ENCODE measurements at places on chromosomes 5 and 9. TPM values are rescaled to one million over a fixed set of nuclear protein-coding genes. Genes with fewer than 3 reads are reported as not detected.

Gene GPX3
- total RNA-seq, result 5.2 TPM

Gene HEMGN
- not detected for total RNA-seq

Gene CXXC5
- total RNA-seq, result 72.9 TPM

Gene SHISAL2B
- total RNA-seq, result not detected

Gene INSL6
- total RNA-seq, result not detected

Gene PFN3
- total RNA-seq, result not detected

Gene TNFSF15
- total RNA-seq, result 0.26 TPM

Gene STX17
- total RNA-seq, result 14.3 TPM

Gene ANKRD34B
- under 0.01 TPM for total RNA-seq

Gene ZSWIM6
- total RNA-seq, result 12.7 TPM

Gene PALM2AKAP2
- total RNA-seq, result 0.09 TPM

Gene VCAN
- total RNA-seq, result 0.69 TPM

Gene GKAP1
- 2.0 TPM for total RNA-seq

Gene TLR4
- 124 TPM for total RNA-seq

Gene QRFP
- not detected for total RNA-seq

Gene DNM1
- 0.43 TPM for total RNA-seq

Gene SNCAIP
- total RNA-seq, result 8.9 TPM

Gene FBXO4
- 10.8 TPM for total RNA-seq

Gene PCDHA6
- 0.09 TPM for total RNA-seq

Gene CER1
- not detected for total RNA-seq

Gene PCDHA1
- under 0.01 TPM for total RNA-seq

Gene LRRTM2
- 2.0 TPM for total RNA-seq

Gene TAF11L13
- total RNA-seq, result not detected

Gene IER5L
- 20.4 TPM for total RNA-seq

Gene HEXB
- 145 TPM for total RNA-seq

Gene OR13C9
- total RNA-seq, result not detected

Gene TMC1
- 0.22 TPM for total RNA-seq

Gene SECISBP2
- 24.8 TPM for total RNA-seq

Gene CBY3
- total RNA-seq, result 0.09 TPM

Gene PCDHB16
- total RNA-seq, result 0.69 TPM

Gene MAMDC4
- total RNA-seq, result 0.52 TPM

Gene HAVCR2
- 1.5 TPM for total RNA-seq

Gene PCDHA13
- total RNA-seq, result 0.09 TPM

Gene SMIM32
- total RNA-seq, result not detected

Gene SPATA6L
- total RNA-seq, result 6.0 TPM

Gene NRG2
- 0.34 TPM for total RNA-seq

Gene SLC6A19
- not detected for total RNA-seq

Gene GRM6
- not detected for total RNA-seq

Gene PCDHB6
- 0.11 TPM for total RNA-seq

Gene ZNF366
- 0.17 TPM for total RNA-seq

Gene AK3
- total RNA-seq, result 53.0 TPM

Gene CTSV
- 0.26 TPM for total RNA-seq

All from dermis lymphatic vessel endothelial cell (primary cell).